ENCODE measurements at places on chromosomes 16 and 17.
A peak's percentile ranks its signal among the peaks of the same experiment; 100 is the strongest.

DNA sequence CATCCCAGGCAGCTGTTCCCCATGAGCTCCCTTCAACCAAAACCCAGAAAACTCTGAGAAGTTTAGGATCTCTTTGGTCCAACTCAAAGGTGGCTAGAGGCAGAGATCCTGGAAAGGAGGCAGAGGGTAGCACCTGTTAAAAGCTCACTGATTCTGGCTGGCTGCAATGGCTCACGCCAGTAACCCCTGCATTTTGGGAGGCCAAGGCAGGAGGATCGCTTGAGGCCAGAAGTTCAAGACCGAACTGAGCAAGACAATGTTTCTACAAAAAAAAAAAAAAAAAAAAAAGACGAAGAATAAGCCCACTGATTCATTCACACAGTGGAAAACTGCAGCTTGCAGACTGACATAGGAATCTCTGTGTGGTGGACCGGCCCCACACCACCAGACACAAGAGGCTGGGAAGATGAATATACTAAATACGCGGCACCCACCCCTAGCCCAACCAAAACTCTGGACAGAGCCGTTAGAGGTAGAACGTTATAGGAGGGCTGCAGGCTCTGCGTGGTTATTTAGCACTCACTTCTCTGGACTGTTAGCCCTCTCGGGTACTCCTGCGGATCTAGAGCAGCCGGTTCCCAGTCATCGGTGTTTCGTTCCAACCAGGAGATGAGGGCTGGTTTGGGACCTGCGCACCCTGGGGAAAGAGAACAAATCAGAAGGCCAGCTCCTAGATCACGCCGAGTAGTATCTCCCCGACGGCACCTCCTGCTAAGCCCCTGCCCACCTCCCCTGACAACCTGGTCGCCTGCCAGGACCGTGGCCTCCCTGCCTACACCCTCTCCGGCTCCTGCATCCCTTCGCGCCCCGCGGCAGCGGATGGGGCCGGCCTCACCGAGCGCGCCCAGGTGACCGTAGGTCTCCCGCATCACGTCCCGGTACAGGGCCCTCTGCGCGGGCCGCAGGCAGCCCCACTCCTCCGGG, 925 bp downstream of the ZNF689 start:
- DNase-seq = peak; percentile 46

DNA sequence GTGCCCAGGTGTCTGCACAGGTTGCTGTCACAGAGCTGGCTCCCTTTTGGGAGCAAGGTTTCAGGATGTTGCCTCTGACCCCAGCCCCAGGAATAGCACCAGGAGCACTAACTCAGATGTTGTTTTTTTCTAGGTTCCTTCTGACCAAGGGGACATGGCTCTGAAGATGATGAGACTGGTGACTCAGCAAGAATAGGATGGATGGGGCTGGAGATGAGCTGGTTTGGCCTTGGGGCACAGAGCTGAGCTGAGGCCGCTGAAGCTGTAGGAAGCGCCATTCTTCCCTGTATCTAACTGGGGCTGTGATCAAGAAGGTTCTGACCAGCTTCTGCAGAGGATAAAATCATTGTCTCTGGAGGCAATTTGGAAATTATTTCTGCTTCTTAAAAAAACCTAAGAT, 28.1 kb downstream of the SCPEP1 start:
- no peak for DNase-seq

DNA sequence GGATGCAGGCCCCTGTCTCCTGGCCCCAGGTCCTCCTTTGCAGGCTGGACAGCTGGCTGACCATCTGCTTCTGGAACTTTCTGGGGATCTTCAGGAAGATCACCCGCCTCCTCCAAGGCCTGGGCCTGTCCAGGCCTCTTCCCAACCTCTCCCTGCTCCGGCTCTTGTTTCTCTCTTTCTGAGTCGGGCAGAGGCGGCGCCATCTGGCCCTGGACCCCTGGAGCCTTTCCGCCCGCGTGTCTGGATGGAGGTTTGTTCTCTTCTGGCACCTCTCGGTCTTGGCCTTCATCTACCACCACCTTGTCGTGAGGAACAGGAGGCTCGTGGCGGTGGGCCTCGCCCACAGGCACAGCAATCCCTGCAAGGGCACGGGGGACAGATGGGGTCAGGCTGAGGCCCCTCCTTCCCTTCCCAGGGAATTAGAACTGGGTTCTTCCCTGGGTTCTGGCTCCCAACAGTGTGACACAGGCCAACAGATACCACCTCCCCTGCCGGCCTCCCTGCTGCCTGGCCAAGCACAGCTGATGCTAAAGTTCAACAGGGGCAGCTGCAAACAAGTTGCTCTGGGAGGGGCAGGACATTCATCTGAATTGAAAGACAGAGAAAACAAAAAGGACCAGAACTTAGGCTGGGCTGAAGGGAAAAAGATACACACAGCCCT, 13.3 kb downstream of the NDUFAF8 start:
- DNase-seq = no peak

DNA sequence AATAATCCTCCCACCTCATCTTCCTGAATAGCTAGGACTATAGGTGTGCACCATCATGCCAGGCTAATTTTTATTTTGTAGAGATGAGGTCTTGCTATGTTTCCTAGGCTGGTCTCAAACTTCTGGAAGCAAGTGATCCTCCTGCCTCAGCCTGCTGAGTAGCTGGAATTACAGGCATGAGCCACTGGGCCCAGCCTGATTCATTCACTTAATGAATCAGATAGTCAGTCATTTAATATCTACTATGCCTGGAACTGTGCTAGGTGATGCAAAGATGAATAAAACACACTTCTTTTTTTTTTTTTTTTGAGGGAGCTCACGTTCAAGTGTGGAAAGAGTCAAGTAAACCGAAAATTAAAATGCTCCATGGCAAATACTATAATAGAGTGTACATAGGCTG, 39.4 kb downstream of the EFCAB13 start:
- no peak for DNase-seq

- no peak for DNase-seq
These were observed 14.3 kb upstream of the RBBP6 start for GRCh38 chr16:24524855-24525677.

Measured in stimulated activated CD4-positive, alpha-beta T cell treated with anti-CD3 and anti-CD28 coated beads, Interleukin-1b, Interleukin-23, amount 100 ng/mL, for 48 hours (primary cell).